ENCODE measurements at places on chromosomes 6 and 20.

GRCh38 chr20:59820204-59821041, 113.0 kb downstream of the SYCP2 start:
- no peak for DNase-seq

DNA sequence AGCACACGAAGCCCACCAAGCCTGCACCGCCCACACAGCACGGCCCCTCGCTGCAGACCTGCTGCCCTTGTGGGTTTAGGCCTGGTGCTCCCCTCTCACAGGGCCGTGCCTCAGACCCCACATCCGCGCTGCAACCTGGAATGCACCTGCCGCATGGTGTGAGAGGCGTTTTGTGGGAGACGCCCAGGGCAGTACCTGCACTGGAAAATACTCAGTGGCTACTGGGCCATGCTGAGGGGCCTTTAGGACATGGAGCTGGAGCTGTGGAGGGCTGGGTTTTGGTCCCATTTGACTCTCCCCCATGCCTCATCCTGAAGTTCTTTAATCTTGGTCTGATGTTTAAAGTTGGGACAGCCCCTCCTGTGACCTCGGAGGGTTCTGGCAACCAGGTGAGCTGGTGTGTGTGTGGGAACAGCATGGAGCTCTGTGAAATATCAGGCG, 116.3 kb downstream of the ERMARD start:
- no peak for DNase-seq

GRCh38 chr6:109117346-109118035, 22.2 kb downstream of the CEP57L1 start:
- no peak for DNase-seq

GRCh38 chr6:6560909-6561308, 27.6 kb upstream of the LY86 start:
- no peak for DNase-seq

GRCh38 chr6:158543606-158544185, 16.2 kb upstream of the TMEM181 start:
- no peak for DNase-seq
